ENCODE measurements at places on chromosomes 7 and 10.

DNA sequence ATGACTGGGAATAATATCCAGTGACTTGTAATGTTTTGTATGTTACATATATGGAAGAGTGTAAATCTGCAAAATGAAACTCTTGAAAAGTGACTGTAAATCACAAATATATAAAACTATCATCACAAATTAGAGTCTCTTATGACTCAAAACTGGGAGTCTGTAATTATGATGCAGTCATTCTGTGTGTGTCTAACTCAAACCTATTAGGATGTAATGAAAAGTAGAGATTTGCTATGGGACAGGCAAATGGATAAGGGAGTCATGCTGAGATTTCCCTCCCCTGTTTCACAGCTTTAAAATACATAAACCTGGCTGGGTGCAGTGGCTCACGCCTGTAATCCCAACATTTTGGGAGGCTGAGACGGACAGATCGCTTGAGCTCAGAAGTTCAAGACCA is 8.6 kb upstream of the HKDC1 start:
- DNase-seq: no peak

DNA sequence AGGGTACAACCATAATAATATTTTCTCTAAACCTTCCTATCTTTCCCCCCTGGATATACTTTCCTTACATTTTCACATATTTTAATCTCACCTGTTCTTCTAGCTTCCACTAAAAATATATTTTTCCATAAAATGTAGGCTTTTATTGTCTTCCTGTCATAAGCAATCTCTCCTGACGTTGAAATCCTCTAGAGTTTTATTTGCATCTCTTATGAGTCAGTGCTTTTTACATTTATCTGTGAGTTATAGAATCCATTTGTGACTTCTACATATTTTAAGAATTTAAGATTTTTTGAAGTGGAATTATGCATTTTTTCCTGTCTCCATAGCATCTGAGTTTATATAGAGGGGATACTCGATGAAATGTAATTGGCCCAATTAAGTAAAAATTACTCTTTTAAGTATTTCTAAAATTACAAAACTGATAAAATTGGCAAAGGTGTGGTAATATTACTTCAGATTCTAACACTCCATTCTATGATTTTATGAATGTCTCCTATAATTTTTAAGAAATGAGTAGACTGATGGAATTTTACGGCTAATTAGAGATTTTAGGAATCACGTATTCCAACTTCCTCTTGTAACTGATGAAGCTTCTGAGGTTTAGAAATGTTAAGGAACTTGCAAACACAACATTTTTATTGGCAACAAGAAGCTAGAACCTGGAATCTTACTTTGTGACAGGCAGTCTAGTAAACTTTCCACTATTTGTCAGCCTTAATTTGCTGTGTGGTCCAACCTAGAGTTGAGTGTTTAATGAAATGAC is 422.9 kb upstream of the SEMA3A start:
- no peak for DNase-seq

GRCh38 chr7:42002654-42003053 is 234.4 kb downstream of the GLI3 start:
- DNase-seq: no peak

DNA sequence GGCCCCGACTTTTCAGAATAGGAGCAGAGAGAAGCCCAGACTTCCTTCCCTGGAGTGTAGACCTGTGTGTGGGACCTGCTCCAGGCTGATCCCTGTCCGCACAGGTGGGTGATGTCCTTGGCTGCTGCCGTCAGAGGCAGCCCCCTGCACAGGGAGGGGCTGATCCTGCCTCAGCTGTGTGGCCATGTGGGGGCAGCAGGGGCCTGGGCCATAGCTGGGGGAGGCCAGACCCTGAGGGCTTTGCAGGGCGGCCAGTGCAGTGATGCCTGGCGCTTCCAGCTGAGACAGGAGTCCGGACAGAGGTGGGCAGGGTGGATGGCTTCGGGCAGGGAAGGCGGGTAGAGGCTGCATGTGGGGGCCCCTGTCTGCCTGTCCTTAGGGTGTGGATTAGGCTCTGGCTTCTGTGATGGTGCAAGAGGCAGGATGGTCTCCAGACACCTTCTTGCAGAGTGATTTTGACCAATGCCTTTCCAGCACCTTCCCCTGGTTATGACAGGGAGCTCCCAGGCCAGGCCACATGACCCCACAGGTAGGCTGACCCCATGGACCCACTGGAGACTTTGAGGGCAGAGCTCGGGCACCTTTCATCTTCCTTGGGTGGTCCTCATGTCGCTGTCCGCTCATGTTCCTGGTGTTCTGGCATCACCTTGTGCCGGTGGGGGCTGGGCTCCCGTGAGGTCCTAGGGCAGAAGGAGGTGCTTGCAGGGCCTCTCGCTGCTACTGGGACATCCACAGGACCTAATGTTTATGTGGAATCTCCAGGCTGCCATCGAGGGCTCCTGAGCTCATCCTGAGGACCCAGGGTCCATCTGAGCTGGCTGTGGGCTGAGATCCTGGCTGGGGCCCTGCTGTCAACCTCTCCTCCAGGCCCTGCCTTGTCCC is 141.5 kb downstream of the ADCY1 start:
- no peak for DNase-seq

GRCh38 chr10:3896161-3896560 is 111.2 kb upstream of the KLF6 start:
- DNase-seq: no peak

DNA sequence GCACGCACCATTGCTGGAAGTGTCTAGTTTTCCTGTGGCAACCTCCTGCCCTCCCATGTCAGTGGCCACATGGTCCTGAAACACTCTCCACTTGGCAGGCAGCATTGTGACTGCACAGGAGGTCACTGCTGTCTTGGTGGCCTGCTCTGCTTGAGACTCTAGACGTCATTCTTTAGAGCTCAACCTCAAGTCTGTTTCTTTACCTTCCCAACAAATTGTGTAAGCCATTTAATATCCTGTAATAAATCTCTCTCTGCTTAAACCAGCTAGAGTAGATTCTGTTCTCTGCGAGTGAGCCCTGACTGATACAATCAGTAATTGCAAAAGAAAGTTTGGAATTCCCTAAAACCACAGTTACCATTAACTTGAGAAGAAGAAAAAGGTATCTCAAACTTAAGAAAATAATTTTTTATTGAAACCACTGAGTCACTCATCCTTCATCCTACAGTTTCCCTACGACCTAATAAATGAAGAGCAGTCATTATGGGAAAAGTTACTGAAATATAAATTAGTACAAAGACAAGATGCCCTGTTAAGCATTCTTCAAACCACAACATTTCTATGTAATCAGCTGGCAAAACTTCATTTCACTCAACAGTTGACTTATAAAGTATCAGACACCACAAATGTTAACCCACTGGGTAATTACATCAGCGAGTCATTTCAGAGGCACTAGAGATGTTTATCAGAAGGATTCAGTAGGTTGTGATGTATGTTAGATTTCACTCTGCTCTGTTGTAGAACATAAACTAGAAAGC is 18.0 kb downstream of the SLC25A13 start:
- no peak for DNase-seq

DNA sequence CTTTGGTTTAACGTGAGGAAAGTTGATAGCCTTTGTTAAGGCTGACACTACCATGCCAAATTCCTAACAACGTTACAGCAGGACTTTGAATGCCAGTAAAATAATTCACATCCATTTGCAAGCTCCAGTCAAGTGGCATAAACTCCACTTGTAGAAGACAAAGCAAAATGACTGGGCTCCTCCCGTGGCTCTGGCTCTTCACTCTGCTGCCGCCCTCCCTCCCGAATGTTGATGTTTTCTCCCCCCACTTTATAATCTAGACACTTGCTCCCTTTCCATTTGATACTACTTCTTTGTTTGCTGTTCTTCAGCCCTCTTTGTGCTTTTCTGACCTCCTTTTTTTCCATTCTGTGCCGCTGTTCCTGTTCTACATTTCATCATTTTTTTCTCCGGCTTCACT is 22.8 kb upstream of the ITGB8 start:
- DNase-seq: no peak

- no peak for DNase-seq
These were observed 8.7 kb downstream of the ARL3 start for GRCh38 chr10:102705531-102705930.

GRCh38 chr7:33237036-33237435 is 107.7 kb downstream of the BBS9 start:
- no peak for DNase-seq

GRCh38 chr7:29207162-29207801 is 12.7 kb downstream of the CHN2 start:
- no peak for DNase-seq

DNA sequence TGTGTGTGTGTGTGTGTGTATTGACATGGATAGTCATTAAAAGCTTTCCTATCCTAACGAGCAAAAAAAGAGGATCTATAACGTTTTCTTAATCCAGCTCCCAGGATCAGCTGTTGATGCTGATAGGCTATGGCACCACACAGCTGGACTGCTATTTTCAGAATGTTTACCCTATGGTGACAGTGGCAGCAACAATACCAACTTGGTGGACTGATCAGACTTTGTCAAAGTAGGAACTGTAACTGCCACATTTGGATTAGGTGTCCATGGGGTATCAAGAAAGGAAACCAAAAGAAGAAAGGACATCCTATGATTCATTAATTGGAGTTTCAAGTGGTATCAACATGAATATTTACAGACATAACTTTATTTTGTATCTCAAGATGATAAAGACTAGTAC is 2.7 kb upstream of the CLEC5A start:
- no peak for DNase-seq

DNA sequence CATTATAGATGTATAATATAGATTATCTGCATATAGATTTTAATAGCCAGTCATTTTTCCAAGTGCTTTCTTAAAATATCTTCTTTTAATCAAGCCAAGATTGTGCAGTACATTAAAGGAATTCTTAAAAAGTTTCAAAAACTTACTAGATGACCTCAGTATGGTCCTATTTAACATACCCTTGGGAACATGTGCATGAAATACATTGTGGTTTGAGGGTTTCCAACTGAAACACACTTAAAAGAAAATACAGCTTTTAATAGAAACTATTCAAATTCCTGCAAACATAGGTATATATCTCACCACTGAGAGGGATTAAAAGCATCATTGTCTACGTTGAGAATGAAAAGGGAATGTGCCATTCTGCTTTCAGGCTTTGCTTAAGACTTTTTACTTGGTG is 364.9 kb downstream of the SUGCT start:
- no peak for DNase-seq

GRCh38 chr10:97046456-97047082 is 139.2 kb downstream of the SLIT1 start:
- DNase-seq: no peak

GRCh38 chr10:119359025-119359424 is 151.7 kb downstream of the GRK5 start:
- no peak for DNase-seq

DNA sequence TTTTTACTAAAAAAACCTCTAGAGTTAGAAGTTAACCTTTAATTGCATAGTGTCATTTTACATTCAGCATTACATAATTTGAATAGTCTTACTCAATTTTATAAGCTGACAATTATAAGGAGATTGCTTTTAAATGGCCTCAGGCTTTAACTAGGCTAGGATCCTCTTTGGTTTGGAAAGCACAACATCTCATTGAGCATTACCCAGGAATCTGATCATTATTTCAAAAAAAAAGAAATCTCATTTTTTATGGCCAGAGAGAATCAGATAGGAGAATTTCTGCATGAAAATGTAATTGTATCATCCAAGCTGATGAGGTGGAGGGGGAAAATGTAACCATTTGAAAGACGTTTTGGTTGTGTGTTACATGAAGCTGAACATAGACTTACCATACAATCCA is 324.9 kb upstream of the POT1 start:
- no peak for DNase-seq
